ENCODE measurements at places on chromosomes 5 and 9. TPM values are rescaled to one million over a fixed set of nuclear protein-coding genes. Genes with fewer than 3 reads are reported as not detected.

The ANXA2R gene
- total RNA-seq, result 1.5 TPM

The PCSK1 gene
- total RNA-seq, result 2.3 TPM

The SH3RF2 gene
- 0.30 TPM for total RNA-seq

The PCDHB5 gene
- total RNA-seq, result 16.2 TPM

The C5orf34 gene
- total RNA-seq, result 1.3 TPM

The DOCK2 gene
- total RNA-seq, result 5.4 TPM

The MARCHF11 gene
- 0.25 TPM for total RNA-seq

The RETREG1 gene
- 3.6 TPM for total RNA-seq

The LURAP1L gene
- 4.2 TPM for total RNA-seq

The PCDHA5 gene
- total RNA-seq, result 0.40 TPM

The FNIP1 gene
- 52.7 TPM for total RNA-seq

- no peak for DNase-seq
These were observed 69.4 kb upstream of the POU5F2 start for GRCh38 chr5:93810780-93811179.

- DNase-seq, result peak; percentile 39
These were observed 85.1 kb downstream of the FGF1 start for GRCh38 chr5:142600611-142601358.

DNA sequence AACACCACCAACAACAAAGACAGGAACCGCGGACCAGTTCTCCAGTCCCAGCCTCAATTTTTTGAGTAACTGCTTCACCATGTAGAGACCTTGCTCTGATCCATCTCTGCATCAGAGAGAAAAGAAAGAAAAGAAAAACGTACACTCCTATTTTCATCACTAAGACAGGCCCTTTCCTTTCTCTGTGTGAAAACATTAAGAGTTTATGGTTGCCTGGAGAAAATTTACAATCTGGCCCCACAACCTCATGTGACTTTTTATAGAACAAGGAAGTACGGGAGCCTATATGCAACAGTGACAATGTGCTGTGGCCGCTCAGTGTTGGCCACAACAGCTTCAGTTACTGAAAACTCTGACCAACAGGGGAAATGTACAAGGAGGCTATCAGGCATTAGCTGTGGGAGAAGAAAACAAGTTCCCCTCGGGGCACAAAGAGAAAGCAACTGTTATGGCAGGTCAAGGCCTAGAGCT lies 272.9 kb upstream of the PTGER4 start:
- DNase-seq, result no peak

DNA sequence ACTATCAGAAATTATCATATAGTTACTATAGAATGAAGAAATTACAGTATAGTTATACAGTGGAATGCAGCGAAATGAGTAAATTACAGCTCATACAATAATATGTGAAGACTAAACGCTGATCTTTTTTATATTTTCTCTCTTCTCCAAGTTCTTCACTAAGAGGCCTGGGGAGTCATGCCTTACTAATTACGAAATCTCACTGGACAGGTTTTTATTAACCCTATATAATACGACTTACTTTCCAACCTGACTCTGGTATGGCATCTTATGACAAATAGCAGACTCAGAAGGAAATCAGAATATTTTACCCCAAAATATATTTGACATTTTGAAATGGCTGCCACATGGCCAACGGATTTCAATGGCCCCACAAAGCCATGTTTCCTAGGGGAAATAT lies 9.1 kb downstream of the CARNMT1 start:
- DNase-seq, result no peak

- DNase-seq, result no peak
These were observed 42.4 kb downstream of the CPLANE1 start for GRCh38 chr5:37206736-37207135.

DNA sequence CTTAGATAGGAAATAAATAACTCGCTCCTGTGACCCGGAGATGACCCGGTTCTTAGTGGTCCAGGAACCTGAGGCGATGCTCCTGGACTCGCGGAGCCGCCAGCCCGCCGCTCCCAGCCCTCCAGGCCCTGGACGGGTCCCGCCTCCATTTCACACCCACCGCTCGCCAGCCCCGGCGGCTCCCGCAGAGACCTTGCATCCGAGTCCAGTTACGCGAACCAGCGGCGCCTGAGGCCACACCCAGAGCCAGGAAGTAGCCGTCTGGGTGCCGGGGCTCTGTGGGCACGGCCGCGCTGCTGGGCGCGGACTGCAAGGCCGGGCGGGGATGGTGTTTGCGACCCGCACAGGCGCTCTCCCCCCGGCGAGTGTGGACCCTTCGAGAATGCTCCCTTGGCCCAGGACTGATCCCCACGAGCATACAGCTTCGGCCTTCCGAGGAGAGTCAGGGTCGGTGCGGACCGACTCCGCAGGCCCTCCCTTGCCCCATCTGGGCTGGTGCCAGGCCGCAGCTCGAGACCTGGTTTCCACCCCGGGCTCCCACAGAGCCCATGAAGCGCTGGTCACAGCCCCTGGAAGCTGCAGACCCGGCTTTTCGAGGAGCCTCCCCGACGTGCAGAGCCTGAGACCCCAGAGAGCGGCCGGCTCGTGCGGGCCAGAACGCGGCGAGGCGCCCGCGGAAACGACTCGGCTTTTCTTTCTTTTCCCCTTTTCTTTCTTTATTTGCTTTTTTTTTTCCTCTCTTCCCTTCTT lies 5.2 kb upstream of the BARX1 start:
- DNase-seq, result no peak

- no peak for DNase-seq
These were observed 228.4 kb downstream of the TENT4A start for GRCh38 chr5:6941631-6942030.

- no peak for DNase-seq
These were observed 78.2 kb downstream of the EFNA5 start for GRCh38 chr5:107592515-107592914.

DNA sequence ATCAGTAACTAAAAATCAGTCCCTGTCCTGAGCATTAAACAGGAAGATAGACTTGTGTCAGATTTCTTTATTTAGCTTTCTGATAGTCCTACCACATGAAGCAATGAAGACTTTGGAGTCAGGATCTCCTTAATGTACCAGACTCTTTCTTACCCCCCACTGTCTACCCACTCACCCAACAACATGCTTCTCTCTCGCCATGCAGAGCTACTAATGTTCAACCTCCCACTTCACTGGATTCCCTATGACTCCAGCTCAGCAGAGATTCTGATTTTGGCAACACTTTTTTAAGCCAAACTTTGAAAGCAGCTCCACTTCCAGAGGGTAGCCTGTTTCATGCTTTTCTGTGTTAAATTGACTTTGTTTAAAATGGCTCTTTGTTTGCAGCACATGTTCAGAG lies 50.8 kb downstream of the GPR21 start:
- no peak for DNase-seq

DNA sequence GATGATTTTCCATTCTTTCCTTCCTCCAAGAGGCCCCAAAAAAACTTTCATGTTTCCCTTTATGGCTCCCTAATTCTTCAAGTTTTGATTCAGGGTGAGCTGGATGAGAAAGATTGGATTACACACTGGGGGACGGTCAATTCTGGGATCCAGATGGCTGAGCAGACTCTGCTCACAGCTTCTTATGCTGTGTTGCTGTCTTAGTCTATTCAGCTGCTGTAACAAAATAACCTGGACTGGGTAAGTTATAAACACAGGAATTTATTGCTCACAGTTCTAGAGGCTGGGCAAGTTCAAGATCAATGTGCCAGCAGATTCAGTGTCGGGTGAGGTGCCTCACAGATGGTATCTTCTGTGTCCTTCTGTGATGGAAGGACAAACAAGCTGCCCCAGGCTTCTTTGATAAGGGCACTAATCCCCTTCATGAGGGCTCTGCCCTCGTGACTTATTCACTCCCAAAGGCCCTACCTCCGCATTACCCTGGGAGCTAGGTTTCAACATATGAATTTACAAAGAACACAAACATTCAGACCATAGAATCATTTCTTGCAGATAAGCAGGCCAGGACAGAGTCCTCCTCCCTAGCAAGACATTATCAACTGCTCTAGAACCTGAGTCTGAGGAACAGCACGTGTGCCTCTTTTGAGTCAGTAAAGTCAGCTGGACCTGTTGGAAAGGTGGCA lies 23.1 kb upstream of the SMAD5 start:
- DNase-seq, result no peak

GRCh38 chr5:170648541-170648940 lies 135.0 kb upstream of the GABRP start:
- DNase-seq, result no peak

GRCh38 chr5:137842296-137842695 lies 25.4 kb upstream of the MYOT start:
- DNase-seq, result no peak

GRCh38 chr9:128409978-128410377 lies 10.7 kb upstream of the CERCAM start:
- no peak for DNase-seq

- DNase-seq, result no peak
These were observed 1089.8 kb upstream of the NUDT12 start for GRCh38 chr5:104652271-104652861.

DNA sequence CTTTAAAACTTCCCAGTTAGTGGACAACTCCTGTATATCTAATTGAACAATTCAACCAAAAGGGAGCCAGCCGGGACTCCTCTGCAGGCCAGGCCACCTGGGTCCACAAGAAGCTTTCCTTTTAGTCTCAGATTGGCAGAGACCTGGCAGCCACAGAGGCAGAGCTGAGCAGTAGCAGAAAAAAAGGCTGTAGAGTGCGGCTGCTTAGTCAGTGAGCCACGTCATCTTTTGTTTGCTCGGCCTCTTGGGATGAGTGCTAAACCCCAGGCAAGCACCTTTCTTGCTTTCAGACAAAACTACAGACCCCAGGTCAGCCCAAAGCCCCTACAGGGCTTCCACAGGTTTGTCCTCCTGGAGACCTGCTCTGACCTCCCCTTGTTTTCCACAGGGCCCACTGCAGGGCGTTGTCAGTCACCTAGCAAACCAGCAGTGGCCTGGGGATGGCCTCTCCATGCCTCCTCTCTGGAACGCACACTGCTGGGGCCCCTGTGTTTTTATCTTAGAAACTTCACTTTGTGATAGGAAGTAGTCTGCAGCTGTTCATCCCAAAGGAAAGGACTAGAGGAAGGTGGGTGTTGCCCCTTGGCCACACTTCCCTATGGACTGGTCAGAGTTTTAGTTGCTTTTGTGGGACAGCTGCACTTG lies 49.9 kb downstream of the SHB start:
- DNase-seq, result no peak

- no peak for DNase-seq
These were observed 69.1 kb upstream of the NR4A3 start for GRCh38 chr9:99752417-99753109.

DNA sequence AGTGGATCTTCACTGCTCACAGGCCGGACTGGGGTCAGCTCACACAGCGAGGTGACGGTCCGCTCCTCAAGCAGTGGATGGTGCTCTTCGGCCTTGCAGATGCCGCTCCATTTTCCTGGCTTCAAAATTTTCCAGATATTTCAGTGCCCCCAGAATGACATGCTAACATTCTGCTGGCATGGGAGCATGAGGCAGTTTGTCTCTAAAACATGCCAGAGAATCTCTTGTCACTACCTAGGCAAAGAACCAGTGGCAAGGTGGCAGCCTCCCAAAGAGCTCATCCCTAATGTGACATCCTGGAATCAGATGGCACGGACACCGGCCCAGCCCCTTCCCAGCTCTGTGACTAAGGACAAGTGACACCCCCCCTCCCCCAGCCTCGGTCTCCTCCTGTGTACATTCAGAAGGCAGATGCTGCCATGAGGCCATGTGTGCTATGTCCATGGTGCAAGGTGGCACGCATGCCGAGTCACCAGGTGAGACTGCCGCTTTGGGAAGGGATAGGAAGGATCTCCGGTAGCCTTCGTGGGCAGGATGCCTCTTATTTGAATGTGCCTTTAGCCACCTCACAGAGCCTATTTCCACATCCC lies 2.7 kb downstream of the S1PR3 start:
- DNase-seq, result no peak

GRCh38 chr9:99633265-99633664 lies 188.4 kb upstream of the NR4A3 start:
- no peak for DNase-seq

DNA sequence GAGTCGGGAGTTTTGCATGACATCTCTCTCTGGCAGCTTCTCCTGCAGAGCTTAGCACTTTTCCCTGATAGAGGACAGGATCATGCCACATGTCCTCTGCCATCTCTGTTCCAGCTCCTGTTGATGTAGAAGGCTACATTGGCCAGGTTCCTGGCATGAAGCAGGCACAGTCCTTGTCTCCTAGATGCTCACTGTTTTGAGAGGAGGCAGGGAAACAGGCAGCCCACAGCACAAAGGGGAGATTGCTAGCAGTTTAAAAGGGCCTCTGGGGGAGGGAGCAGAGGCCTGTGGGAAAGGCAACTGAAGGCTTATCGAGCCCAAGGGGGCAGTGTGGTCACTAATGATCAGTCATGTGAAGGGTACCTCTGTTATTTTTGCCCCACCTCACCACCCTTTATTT lies 10.7 kb downstream of the ARHGAP26 start:
- DNase-seq, result no peak

DNA sequence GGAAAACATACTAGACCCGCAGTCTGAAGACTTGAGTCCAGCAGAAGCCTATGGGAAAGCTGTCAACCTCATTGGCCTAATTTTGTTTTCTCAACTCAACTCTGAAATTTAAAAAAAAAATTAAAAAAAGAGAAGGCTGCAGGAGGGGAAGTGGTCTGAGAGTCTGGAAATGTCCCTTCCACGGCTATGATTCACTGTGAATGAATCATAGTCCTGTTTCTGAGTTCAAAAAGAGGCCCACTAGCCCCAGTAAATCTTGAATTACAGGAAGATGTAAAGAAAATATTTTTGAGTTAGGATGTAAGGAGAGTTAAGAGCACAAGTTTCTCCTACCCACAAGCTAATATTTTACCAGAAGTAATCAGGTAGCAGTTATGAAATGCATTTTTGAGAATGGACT lies 565.5 kb upstream of the DMAC1 start:
- DNase-seq, result no peak

- no peak for DNase-seq
These were observed 158.9 kb upstream of the EGFLAM start for GRCh38 chr5:38099205-38100168.

DNA sequence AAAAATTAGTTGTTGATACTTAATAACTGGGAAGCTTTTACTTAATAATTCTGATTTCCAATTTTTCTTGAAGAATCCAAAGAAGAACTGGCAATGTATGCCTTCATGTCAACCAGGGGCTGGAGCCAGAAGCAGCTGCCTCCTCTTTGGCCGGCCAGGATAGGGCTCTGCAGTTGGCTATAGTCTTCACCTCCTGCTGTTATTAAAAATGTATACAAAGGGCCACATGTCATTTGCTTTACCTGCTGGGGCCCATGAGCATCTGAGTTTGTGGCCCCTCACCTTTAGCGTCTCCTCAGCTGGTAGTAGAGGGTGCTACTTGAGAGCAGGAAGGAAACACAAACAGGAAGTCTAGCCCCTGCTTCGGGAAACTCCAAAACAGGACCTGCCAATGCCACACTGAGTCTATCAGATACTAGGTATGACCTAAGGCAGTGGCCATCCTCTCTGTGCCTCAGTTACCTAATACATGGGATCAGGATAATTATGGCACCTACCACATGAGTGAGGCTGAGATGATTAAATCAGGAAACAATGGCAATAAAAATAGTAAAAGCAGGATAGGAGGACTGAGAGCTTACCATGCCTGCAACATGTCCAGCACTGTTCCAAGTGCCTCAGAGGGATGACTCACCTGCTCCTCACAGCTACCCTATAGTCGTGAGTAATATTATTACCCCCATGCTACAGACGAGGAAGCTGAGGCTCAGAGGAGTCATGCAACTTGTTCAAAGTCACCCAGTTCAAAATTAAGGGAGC lies 21.3 kb downstream of the CCDC69 start:
- DNase-seq, result no peak
